ENCODE measurements at places on chromosomes 2 and 18.

DNA sequence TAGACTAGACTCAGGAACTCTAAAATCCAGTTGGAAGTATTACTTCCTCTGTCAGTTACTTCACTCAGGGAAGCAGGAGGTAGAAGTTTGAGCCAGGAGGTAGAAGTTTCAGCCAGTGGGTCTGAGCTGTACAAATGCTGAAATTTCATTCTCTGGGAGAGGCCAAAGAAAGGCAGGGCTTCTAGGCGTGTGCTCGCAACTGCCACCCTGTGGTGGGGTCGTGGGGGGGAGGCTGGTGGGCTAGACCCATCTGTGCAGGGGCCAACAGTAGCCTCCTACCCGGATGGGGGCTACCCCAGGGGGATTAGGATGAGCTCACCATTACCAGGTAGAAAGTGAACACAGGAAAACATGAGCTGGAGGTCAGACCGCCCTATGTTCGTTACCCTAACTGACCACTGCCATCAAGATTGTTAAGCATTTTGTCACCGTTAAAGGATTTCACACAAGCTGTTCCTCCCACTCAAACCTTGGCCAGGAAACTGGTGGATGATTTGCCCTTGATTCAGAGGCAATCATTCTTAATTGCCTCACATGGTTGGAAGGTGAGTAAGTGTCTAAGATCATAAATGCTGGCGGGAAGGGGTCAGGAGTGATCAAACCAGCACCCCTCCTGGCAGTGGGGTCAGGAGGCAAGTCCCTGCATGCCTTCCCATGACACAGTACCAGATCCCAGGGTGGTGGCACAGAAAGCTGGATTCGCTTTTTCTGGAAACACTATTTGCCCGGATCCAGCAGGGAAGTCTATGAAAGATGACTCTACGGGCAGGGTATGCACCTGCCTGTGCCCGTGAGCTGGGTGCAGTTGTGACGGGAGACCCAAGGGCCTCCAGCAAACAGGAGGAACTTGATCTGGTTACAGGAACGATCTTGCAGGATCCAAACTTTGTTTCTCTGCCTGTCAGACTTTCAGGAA lies 5.2 kb upstream of the FHL2 start:
- peak; percentile 43 for DNase-seq

DNA sequence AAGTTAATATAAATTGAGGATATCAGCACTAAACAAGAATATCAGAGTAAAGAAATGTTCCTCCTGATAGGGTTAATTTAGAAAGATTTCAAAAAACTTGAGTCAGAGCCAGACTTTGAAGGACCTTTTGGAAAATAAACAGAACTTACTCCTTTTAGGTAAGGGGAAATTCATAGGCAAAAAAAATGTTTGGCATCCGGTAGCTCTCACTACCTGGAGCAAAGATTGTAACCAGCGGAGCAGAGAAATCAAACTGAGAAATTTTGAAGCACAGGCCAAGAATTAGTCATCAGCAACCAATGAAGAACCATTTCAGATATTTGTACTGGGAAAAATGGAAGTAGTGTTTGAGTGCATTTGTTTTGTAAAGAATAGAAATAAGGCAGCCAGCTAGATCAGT lies 113.0 kb downstream of the ICA1L start:
- DNase-seq, result no peak

DNA sequence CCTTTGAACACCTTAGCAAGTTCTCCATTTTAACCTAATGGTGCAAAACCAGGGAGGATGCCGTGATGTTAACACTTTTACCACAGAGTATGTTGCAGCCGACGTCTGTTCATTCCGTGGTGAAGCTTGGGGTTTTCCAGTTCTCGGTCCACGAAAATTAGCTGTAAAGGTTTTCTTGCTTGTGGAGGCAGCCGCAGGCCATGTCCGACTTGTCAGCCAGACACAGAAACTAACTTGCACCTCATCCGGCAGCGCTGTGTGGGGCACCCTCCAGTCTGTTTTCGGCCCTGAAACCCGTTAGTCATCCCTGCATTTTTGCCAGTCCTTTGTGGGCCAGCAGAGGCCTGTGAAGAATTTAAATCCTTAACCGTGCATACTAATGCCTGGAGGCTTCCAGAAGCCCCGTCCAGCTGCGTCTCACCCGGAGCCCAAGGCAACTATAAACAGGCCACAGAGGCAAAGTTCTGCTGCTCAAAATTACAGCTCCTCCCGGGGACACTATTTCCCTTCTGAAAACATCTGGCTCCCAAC lies 70.6 kb downstream of the SH3YL1 start:
- no peak for DNase-seq

- DNase-seq, result no peak
Observed at GRCh38 chr2:3968736-3969135, 265.4 kb downstream of the DCDC2C start.

GRCh38 chr18:54714851-54715250 lies 113.4 kb upstream of the RAB27B start:
- no peak for DNase-seq

DNA sequence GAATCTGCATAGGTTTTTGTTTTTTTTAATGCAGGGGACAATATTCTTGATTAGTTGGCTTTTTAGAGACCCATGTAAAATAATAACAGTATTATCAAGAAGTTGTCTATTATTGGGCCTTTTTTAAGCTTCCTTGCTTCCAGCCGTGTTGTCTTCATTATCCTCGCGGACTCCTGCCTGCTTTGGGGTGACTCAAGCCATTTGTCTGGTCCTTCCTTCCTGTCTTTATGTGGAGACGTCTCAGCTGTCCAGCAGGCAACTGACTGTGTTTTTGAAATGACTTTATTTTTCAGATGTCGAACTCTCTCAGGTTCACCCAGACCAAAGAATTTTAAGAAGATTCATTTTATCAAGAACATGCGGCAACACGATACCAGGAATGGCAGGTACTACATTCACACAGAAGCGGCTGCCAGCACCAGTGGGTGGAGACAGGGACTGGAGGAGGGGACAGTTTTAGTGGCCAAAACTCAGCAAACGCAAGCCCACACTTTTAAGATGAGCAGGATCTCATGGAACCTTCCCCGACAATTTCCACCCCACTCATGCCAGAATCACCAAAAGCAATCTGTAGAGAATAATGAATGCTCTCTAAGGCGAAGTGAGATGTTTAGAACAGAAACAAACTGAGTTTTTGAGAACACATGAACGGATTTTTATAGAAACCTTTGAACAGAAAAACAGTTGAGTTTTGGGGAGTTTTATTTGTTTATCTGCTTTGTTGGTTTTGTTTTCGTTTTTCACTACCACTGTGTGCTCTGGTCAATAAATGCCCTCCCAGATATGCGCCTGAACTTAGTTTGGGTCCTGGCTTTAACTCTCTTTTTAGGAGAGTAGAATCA lies 59.1 kb downstream of the CABLES1 start:
- DNase-seq, result no peak

All from WERI-Rb-1 (cell line).